ENCODE measurements at places on chromosomes 1 and 21.

- peak; percentile 29 for DNase-seq
Observed at GRCh38 chr1:107430540-107431228, 289.8 kb downstream of the NTNG1 start.

- no peak for DNase-seq
Observed at GRCh38 chr1:84255582-84255981, 45.9 kb upstream of the SAMD13 start.

- no peak for DNase-seq
Observed at GRCh38 chr1:68331117-68331865, 99.0 kb upstream of the WLS start.

- DNase-seq, result no peak
Observed at GRCh38 chr1:164753521-164754077, 194.6 kb downstream of the PBX1 start.

GRCh38 chr1:27322569-27323240, 742 bp downstream of the TMEM222 start:
- DNase-seq, result peak; percentile 10

- DNase-seq, result no peak
Observed at GRCh38 chr1:241130881-241131280, 226.1 kb downstream of the RGS7 start.

GRCh38 chr1:14983277-14983676, 170.3 kb upstream of the TMEM51 start:
- DNase-seq, result no peak

GRCh38 chr1:205954819-205955404, 11.7 kb upstream of the SLC26A9 start:
- no peak for DNase-seq

GRCh38 chr1:66533804-66534740, at the start of gene SGIP1:
Gene SGIP1 (plus strand): TSS chr1:66534153. CDS start chr1:66534359, 206 bp downstream.
- no peak for DNase-seq

GRCh38 chr1:154198756-154199562, 7.1 kb upstream of the TPM3 start:
- no peak for DNase-seq

DNA sequence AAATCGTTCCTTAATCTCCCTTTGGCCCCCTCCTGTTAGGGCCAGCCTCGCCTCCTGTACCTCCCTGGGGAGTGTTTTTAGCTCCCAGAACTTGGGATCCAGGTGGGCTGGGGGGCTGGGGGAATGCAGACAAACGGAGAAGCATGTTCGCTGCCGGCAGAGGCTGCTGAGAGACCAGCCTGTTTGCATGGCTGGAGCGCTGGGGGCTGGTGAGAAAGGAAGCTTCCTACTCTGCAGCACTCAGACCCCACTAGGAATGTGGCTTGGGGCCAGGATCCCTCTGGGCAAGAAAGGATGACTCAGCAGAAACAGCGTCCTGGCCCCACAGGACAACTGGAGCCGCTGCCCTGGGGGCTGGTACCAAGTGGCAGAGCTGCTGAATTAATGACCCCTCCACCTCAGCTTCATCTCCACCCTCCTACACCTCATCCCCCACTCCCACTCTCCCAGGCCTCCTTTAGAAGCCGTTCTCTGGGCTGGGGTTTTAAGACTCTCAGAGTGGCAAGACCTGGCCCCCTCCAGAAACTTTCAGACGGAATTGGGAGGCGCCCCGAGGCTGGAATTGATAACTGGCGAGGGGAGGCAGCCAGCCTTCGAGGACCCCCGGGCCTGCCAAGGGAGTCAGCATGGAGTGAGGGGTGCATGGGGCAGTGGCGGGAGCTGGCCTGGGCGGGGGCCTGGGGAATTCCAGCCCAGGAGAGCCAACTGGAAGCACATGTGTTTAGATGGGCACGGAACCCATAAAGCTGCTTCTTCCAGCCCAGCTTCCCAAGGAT, 28.5 kb upstream of the EPS8L3 start:
- no peak for DNase-seq
